ENCODE measurements at places on chromosomes 6 and 20.

DNA sequence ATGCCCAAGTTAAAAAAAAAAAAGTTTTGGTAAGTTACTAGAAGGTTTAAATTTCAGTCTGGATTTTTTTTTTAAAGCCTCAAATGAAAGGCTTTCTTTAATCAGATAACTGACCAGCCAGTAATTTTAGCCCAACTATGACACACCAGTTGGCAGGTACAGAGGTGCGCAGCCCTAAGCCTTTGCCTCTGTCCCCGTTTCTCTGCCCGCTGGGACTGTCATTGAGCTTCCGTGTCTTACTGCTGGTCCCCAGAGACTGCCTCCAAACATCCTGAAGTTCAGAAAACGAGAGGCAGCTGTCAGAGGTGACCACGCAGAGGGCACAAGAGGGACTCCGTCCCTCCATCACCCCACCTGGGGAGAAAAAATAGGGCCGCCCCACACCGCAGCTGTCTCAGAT, 118.2 kb downstream of the RPS12 start:
- no peak for DNase-seq

- DNase-seq, result no peak
Observed at GRCh38 chr6:28167068-28167467, 25.4 kb downstream of the ZKSCAN8 start.

DNA sequence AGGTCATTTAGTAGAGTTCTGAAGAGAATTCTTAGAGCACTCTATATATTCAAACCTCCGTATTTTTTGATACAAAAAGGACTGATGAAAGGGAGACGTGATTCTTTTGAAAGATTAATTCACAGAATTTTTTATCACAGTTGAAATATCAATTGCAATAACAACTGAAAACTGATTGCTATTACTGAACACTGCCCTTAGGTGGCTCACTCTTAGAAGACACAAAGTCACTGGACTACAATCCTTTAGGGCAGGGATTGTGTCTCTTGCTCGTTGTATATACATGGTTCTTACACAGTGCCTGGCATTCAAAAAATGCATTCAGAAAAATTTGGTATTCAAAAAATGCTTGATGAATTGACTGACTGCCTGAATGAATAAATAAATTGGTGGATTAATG, 17.1 kb upstream of the CALHM6 start:
- peak; percentile 50 for DNase-seq

DNA sequence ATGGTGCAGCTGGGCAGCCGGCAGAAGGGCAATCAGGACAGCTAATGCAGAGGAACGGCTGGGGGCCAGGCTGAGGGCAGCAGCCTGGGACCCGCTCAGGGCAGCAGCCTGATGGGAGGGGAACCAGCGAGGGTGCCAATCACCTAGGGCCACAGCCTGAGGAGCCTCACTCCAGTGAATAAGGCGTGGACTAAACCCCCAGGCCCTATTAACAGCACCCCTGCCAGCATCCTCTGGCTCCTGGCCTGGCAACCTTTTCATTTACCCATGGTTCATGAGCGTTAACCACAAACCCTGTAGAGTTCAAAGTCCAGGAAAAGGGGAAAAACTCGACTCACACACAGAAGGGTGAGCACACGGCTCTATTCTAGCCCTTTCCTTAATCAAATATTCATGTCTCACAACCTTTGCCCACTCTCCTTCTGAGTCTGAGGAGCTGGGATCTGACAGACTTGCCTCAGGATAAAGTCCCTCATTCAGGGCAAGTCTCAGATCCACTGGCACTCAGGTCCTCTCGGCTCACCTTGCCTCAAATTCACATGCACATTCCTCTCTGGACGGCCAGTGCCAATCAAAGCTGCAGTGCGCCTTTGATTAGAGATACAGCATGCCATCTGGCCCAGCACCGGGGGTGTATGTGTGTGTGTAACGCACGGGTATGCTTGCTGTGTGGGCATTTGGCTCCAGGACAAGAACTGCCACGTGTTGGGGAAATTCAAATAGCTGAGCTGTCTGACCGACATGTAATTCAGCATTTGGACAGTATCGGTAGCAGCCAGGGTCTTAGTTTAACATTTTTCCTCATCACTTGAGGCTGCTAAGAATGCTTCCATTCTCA, 86.9 kb upstream of the TRAF3IP2 start:
- DNase-seq, result no peak

Measured in suppressor macrophage (primary cell).